Pancreas (tissue), 10 donors: ENCODE measurements at places on chromosomes 6 and 20. TPM values are rescaled to one million over a fixed set of nuclear protein-coding genes. Genes with fewer than 3 reads are reported as not detected.
A peak's percentile ranks its signal among the peaks of the same experiment; 100 is the strongest.

- H3K36me3 ChIP-seq: no peaks in the 10 kb centered on the region
- no peaks in the 10 kb centered on the region for H3K4me1 ChIP-seq
- DNase-seq: no peak
- no peaks in the 10 kb centered on the region for H3K27me3 ChIP-seq
- H3K4me3 ChIP-seq: no peak overlapping the region
These were observed 16.0 kb downstream of the COL9A1 start for GRCh38 chr6:70286905-70287304.

MRAP2 gene
- total RNA-seq: 3.0 TPM

DNA sequence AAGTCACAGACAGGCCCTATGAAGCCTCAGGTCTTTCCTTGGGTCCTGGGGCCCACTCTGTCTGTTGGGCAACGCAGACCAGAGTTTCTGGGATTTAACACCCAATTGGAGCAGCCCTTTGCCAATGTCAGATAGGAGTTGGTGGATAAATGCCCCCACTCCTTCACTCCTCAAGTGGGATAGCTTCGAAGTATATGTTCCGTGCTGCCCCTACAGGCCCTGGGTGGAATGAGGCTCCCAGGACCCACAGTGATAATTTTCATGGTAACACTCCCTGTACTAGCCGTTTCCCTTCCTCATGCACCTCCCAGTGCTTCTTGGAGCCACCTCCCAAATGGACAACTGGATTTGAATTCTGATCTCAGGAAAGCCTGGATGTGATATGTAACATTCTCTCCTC is 145.4 kb downstream of the FOXA2 start:
- H3K27ac ChIP-seq: no peak overlapping the region
- no peak overlapping the region for H3K4me3 ChIP-seq
- no peak for DNase-seq
- no peaks in the 10 kb centered on the region for H3K27me3 ChIP-seq
- no peaks in the 10 kb centered on the region for H3K36me3 ChIP-seq

HDGFL1 gene
- total RNA-seq: not detected

DNA sequence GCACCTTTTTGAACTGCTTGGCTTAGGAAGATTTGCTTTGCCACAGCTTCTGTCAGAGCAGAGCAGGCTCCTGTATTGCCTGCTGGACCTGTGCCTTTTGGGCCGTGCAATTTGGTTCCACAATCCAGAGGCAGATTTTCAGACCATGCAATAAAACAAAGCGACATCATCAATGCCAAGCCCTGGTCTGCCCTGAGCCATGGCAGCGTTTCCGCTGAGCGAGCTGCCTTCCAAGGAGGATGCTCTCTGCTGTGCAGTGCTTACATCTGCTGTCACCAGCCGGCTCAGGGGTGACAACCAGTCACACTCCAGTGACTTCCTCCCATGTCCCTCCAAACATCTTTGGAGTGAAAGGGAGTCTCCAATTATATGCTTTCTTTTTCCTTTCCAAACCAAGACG is 282.2 kb downstream of the CDH26 start:
- no peaks in the 10 kb centered on the region for H3K36me3 ChIP-seq
- H3K4me1 ChIP-seq: no peaks in the 10 kb centered on the region
- DNase-seq: no peak
- no peak overlapping the region for H3K27ac ChIP-seq

DNA sequence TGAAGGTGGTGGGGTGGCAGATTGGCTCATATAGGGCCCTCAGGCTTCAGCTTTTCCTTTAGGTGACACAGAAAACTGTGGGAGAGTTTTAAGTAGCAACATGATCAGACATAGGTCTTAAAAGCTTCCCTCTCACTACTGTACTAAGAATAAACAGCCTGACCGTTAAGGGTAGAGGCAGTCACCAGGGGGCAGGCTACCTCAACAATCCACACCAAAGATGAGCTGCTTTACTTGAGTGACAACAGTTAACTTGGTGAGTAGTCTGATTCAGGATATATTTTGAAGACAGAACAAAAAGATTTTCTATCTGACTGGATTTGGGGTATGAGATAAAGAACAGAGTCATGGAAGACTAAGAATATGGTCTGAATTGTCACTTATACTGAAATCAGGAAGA is 193.1 kb upstream of the SHLD1 start:
- DNase-seq: peak; percentile 39
- H3K27me3 ChIP-seq: no peaks in the 10 kb centered on the region
- no peak overlapping the region for H3K27ac ChIP-seq
- H3K4me1 ChIP-seq: no peaks in the 10 kb centered on the region

SEL1L2 gene
- total RNA-seq: not detected

CDH4 gene
- 1.2 TPM for total RNA-seq

DNA sequence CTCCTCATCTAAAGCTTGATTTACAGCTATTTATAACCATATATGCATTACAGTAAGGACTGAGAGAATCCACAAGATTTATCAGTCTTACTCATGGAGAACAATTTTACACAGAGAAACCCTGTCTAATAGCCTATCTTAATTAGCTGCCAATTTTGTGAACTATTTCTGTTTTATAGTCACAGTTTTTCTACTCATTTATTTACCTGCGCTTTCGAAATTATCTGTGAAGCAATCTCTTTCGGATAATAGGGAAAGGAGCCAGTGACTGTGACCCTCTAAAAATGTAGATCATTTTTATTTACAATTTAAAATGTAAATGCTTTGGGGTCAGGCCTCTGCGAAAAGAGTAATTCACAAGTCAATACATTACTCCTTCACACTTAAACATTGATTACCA is 98.1 kb downstream of the TSHZ2 start:
- H3K4me3 ChIP-seq: no peak overlapping the region
- H3K27ac ChIP-seq: no peak overlapping the region
- no peaks in the 10 kb centered on the region for H3K4me1 ChIP-seq
- H3K27me3 ChIP-seq: no peaks in the 10 kb centered on the region
- DNase-seq: no peak
- H3K36me3 ChIP-seq: no peaks in the 10 kb centered on the region

DNA sequence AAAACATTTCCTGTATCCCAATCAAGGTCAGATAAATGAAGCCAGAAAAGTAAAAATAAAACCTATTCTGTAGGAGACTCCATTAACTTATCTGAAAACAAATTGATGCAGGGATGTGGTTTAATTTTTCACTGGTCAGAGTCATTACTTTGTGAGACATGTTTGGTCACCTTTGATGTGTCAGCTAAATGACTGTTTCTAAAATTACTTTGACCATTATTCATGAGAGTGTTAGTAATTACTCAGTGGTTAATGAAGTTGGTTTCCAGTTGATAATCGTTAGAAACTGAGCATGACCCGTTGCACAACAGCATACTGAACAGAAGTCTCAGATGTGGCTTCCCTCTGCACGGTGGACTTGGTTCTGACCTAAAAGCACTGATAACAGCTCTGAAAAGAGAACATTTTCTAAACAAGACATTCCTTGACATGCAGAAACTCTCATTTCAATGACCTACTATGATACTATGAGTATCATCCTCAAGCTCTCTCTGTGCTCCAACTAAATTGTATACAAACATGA is 410.5 kb upstream of the RNF217 start:
- no peak overlapping the region for H3K27ac ChIP-seq
- H3K36me3 ChIP-seq: no peaks in the 10 kb centered on the region
- H3K27me3 ChIP-seq: no peaks in the 10 kb centered on the region
- no peak overlapping the region for H3K4me3 ChIP-seq
- H3K4me1 ChIP-seq: no peaks in the 10 kb centered on the region

CLVS2 gene
- total RNA-seq: 0.06 TPM

C2 gene
- 6.9 TPM for total RNA-seq

DNA sequence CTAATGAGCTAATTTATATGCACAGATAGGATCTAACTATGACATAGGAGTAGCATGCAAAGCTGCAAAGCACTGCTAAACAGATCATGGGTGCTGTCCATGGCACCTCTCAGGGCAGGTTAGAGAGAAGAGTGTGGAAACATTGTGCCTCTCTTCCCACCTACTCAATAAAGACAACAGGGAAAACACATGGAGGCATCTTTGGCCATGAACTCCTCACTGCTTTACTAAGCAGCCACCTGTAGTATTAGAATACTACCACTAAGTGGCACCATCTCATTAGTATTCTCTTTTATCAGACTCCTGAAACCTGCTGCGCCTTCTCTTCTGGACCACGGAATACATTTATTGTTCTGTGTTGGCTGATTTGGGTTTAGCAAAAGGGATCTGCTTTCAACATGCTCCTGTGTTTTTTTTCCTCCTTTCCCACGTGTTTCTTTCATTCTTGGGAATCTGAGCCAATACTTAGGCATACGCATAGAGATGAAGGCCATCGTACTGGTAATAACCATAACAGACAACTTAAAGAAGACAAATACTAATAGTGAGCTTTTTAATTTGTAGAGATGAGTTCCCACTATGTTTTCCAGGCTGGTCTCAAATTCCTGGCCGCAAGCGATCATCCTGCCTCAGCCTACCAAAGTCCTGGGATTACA is 9.4 kb upstream of the HDDC2 start:
- H3K4me3 ChIP-seq: no peak overlapping the region
- H3K36me3 ChIP-seq: no peaks in the 10 kb centered on the region
- no peaks in the 10 kb centered on the region for H3K4me1 ChIP-seq
- no peaks in the 10 kb centered on the region for H3K27me3 ChIP-seq

MOXD1 gene
- 0.32 TPM for total RNA-seq

DNA sequence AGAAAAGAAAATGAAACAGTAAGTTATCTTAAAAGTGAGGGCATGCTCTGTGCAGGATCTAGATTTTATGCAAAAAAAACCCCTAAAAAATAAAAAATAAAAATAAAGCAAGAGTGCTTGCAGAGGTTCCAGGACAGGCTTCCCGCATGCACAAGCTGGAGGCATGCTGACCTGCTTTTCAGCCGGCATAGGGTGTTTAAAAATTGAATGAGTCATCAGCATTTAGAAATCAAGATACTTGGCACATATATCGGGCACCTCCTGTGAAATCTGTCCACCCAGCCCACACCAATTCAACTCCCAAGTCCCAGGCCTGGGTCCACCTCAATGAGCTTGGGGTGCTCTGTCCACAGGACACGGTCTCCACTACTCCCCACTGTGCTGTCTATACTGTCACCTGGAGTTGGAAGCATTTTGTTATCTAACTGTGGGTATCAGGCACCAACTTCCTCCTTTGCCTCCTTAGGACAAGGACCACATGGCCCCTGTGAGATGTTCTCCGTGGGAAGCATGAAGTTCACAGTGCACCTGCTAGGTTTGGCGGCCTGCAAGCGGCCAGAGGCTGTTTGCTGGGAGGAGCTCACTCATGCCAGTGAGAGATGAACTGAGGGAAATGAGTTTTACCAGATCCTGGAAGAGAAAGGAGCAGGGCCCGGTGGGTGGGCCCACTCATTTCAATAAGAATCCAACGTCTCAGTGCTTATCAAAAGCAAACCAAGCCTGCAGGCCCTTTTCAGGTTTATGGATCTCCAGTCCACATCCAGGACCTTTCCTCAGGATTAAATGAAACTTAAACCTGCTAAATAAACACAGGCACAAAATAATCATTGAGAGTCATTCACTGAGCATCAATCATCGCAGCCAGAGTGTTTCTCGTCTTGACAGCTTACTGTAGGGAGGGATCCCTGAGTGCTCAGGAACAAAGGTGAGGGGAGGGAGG is 121.1 kb downstream of the FOXA2 start:
- DNase-seq: no peak
- peak overlapping the region; percentile 15 for H3K27ac ChIP-seq
- H3K4me3 ChIP-seq: no peak overlapping the region
- peaks cover 14% of the 10 kb centered on the region for H3K4me1 ChIP-seq
- H3K27me3 ChIP-seq: no peaks in the 10 kb centered on the region

GRCh38 chr20:64049060-64049877 is at the start of gene SOX18:
Gene SOX18 (minus strand): TSS chr20:64049639. CDS start chr20:64049516, 123 bp downstream.
- no peak for DNase-seq
- H3K27me3 ChIP-seq: peaks cover 7% of the 10 kb centered on the region
- no peak within 1 kb of the TSS for H3K27ac ChIP-seq
- H3K36me3 ChIP-seq: no peaks in the 10 kb centered on the region
- no peak within 1 kb of the TSS for H3K4me3 ChIP-seq

DNA sequence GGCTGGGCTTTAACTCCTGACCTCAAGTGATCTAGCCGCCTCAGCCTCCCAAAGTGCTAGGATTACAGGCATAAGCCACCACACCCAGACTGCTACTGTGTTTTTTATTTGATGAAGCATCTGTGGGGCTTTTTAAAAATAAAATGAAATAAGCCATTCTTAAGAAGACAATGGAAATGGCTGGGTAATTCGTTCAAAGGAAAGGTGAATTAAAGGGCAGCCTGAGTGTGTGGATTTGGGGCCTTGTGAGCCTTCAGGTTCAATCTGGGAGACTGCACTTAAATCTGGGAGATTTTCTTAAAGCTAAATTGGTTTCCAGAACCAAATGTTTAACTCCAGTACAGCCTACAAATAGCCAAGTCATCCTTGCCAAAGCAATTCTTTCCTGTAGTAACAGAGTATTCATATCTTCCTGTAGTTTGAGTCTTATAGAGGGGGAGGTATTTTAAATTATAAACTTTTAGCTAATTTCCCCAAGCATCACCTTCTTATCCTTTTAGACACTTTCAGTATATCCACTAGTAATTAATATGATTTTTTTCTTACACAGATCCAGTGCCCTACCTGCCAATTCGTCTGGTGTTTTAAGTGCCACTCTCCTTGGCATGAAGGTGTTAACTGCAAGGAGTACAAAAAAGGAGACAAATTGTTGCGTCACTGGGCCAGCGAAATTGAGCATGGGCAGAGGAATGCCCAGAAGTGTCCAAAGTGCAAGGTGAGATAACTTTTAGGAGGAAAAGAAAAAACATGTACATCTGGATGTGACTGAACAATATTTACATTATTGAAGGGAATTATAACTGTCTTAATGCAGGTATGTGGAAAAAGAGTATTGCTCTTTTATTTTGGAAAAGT is 95.4 kb downstream of the RNF217 start:
- H3K36me3 ChIP-seq: no peaks in the 10 kb centered on the region
- H3K27ac ChIP-seq: no peak overlapping the region
- H3K27me3 ChIP-seq: no peaks in the 10 kb centered on the region
- H3K4me3 ChIP-seq: no peak overlapping the region
- H3K4me1 ChIP-seq: no peaks in the 10 kb centered on the region

DNA sequence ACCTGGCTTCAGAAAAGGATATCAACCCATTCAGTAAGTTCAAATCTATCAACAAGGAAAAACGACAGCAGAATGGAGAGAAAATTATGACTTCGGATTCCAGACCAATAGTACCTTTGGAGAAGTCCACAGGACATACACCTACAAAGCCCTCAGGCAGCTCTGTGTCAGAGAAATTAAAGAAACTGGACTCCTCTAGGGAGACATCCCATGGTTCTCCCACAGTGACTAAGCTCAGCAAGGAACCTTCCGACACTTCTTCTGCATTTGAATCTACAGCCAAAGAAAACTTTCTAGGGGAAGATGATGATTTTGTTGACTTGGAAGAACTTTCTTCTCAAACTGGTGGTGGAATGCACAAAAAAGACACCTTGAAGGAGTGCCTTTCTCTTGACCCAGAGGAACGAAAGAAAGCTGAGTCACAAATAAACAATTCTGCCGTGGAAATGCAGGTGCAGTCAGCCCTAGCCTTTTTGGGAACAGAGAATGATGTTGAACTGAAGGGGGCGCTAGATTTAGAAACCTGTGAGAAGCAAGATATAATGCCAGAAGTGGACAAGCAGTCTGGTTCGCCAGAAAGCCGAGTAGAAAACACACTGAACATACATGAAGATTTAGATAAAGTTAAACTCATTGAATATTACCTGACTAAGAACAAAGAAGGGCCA is 67.4 kb upstream of the HINT3 start:
- H3K4me1 ChIP-seq: no peaks in the 10 kb centered on the region
- H3K4me3 ChIP-seq: no peak overlapping the region
- H3K27ac ChIP-seq: no peak overlapping the region
- no peak for DNase-seq
- H3K36me3 ChIP-seq: no peaks in the 10 kb centered on the region

GRCh38 chr6:71887006-71887743 is 825 bp downstream of the RIMS1 start:
- no peaks in the 10 kb centered on the region for H3K27me3 ChIP-seq
- no peaks in the 10 kb centered on the region for H3K4me1 ChIP-seq
- no peak overlapping the region for H3K27ac ChIP-seq
- peak; percentile 48 for DNase-seq
- H3K36me3 ChIP-seq: no peaks in the 10 kb centered on the region
- peak overlapping the region; percentile 31 for H3K4me3 ChIP-seq
